ENCODE measurements at places on chromosomes 7 and 10. TPM values are rescaled to one million over a fixed set of nuclear protein-coding genes. Genes with fewer than 3 reads are reported as not detected.

- no peaks in the 10 kb centered on the region for H3K27me3 ChIP-seq
- no peak overlapping the region for H3K4me3 ChIP-seq
- H3K27ac ChIP-seq, result peak overlapping the region; percentile 72
- H3K4me1 ChIP-seq, result peaks cover 62% of the 10 kb centered on the region
- H3K36me3 ChIP-seq, result no peaks in the 10 kb centered on the region
These were observed 10.5 kb upstream of the TTYH3 start for GRCh38 chr7:2621061-2621828.

GRCh38 chr10:128086003-128086863 lies 40.0 kb downstream of the MKI67 start:
- H3K36me3 ChIP-seq, result no peaks in the 10 kb centered on the region
- peaks cover 3% of the 10 kb centered on the region for H3K4me1 ChIP-seq

DNA sequence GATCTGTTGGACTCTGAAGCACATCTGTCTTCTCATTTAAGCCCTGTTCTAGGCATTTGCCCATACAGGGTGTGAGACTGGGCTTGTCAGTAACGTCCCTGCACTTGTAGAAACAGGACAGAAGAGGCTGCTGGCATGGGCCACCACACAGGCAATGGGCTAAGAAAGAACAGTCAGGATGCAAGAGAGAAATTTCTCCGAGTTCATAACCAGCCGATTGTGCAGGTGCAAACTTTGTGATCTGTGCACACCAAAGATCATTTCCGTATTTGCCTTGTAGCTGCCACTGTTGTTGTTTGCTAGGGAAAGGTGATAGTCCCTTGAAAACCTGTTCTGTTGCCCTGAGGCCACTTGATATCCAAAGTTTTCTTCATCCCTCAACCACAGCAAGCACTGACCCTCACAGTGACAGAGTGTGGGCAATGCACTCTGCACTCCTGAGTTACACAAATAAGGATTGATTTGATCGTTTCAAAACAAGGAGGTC lies 20.3 kb downstream of the KLF6 start:
- H3K4me1 ChIP-seq, result peaks cover 16% of the 10 kb centered on the region
- peaks cover 3% of the 10 kb centered on the region for H3K27me3 ChIP-seq
- H3K36me3 ChIP-seq, result no peaks in the 10 kb centered on the region
- no peak for DNase-seq
- H3K27ac ChIP-seq, result no peak overlapping the region

- DNase-seq, result no peak
- H3K4me3 ChIP-seq, result no peak overlapping the region
- peaks cover 10% of the 10 kb centered on the region for H3K4me1 ChIP-seq
- no peak overlapping the region for H3K27ac ChIP-seq
- peaks cover 20% of the 10 kb centered on the region for H3K36me3 ChIP-seq
- H3K27me3 ChIP-seq, result no peaks in the 10 kb centered on the region
These were observed 90.3 kb downstream of the HERPUD2 start for GRCh38 chr7:35604595-35604994.

CPA2 gene
- not detected for total RNA-seq

ERVW-1 gene
- total RNA-seq, result not detected
